Brain pericyte (primary cell): ENCODE measurements at places on chromosomes 1 and 21.

GRCh38 chr1:215772151-215772550 lies 205.0 kb downstream of the KCTD3 start:
- DNase-seq, result no peak

GRCh38 chr1:19222979-19223824 lies 13.1 kb upstream of the UBR4 start:
- no peak for DNase-seq

DNA sequence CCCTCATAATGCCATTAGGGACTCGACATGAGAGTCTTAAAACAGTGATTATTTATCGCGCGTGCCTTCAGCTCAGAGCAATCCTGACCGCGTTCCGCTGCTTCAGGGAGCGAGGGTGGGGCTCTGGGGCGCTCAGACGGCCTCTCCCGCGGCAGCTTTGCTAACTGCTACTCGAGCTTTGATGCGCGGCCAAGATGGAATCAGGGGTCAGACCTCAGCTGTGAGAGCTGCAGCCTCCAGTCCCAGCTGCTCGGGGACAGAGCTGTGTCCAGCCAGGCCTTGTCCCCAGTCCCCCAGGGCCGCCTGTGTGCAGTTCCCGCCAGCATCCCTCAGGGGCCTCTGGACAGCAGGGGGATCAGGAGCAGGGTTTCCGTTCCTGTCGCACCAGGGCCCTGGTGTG lies 104.6 kb upstream of the TTC34 start:
- no peak for DNase-seq

DNA sequence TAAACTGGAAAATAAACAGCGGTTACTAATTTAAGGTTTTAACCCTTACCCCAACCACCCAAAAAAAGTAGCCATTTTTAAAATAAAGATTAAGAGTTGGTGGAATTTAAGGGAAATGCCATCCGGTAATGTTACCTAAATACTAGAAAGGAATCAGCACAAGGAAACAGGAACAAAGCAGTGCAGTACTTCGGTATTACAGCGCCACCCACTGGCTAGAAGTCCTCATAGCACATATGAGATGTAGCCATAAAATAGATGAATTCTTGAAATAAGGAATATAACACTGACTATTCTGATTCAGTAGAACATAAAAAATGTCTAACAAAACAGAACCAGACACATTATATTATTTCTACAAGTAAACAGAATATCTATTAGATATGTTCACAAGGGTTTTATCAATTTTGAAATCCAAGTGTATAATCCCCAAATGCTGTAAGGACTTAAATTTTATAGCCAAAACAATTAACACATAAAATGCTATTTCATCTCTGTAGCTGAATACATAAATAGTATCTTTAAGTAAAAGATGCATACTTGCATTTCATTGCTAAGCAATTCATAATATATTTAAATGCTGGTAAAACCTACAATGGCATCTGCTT lies 58.8 kb downstream of the FRRS1 start:
- peak; percentile 33 for DNase-seq

GRCh38 chr21:33230545-33231324 lies 997 bp downstream of the IFNAR2 start:
- DNase-seq, result no peak

DNA sequence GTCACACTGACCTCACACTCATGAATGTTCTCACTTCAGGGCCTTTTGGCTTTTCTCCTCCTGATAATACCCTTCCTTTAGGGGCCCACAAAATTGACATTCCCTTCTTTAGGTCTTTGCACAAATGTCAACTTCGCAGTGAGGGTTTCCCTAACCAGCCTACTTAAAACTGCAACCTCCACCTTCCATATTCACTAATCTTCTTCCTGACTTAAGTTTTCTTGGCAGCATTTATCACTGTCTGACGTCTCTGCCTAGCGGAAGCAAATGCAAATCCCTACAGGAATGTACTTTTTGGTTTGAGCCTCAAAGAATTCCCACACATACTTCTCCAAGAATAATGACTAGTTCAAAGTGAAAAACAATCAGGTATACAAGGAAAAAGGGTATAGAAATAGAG lies 32.8 kb downstream of the INTS7 start:
- DNase-seq, result no peak

- DNase-seq, result peak; percentile 82
These were observed 29.8 kb upstream of the RNF186 start for GRCh38 chr1:19844731-19845495.

GRCh38 chr1:10506677-10507047 lies 31.9 kb downstream of the PEX14 start:
- DNase-seq, result no peak

- DNase-seq, result no peak
These were observed 28.5 kb downstream of the CR1L start for GRCh38 chr1:207673399-207673798.

DNA sequence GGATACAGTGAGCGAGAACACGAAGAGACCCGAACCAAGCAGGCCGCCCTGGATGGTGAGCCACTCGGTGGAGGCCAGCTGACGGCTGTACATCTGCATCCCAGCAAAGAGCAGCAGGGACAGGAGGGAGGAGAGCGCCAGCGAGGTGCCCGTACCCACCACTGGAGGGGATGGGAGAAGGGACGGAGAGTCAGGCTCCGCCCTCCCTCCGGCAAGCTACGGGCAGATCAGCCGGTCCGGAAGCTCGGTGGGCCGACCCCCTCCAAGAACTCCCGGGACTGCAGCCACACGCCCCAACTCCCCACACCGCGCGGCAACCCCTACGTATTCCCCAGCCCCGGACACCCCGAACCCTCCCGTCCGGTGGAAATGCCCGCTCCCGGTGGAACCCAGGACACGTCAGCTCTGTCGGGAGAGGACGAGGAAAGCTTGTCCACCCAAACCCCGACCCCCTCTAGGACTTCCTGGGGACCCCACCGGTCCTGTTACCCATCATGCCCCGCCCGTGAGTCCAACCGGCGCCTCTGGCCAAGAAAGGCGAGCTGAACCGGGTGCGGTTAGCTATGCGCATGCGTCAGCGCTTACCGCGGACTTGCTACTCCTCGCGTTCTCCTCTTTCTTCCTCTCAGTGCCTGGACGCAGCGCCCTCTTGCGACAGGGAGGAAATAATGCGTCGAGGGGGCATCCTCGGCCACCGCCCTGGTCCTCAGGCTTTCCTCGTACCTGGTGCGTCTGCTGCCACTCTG lies at the start of gene KRTCAP2:
Gene KRTCAP2 (minus strand): TSS at position 573 of the 746 bp plus-strand sequence. CDS start 80 bp downstream, at position 493.
- DNase-seq, result peak; percentile 81

DNA sequence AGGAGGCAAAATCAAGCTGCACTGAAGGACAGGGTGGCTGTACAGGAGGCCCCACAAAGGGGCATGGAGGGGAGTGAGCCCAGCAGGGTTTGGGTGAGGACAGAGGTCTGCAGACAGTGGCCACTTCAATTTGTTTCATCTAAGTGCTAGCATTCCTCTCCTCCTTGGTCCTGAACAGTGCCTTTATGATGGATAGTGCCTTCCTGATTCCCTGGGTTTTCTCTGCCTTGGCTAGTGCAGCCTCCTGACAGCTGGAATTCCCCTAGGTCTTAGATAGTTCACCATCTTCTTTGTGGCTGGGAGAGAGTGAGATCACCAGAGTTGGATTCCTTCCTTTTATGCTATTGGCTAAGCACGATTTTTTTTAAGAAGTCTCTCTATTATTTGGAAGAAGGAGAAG lies 3.8 kb upstream of the HPCAL4 start:
- DNase-seq, result no peak

DNA sequence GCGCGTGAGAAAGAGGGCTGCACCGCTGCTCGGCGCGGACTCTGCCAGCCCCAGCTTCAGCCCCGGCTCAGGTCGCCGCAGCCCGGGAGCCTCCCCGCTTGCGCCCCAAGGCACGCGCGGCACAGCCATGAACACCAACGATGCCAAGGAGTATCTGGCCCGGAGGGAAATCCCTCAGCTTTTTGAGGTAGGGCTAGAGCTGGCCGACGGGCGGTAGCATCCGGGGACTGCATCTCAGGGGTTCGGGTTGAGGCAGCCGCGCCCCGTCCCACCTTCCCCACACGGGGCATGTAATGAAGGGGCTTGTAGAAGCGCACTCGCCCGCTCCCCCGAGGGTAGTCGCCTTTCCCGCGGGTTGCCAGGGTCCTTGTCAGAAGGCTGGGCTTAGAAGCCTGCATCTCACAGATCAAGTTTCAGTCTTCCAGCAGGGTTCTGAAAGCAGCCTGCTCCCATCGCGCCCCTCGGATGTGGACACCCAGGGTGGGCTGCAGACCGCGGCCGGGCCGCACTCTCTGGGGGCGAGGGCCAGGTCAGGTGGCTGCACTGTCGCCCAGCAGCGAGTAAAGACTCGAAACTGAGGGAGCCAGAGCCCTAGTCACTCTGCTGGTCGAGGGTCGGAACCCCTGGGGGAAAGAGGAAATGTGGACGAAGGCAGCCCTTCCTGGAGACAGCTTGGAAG lies 507 bp downstream of the AK5 start:
- no peak for DNase-seq

DNA sequence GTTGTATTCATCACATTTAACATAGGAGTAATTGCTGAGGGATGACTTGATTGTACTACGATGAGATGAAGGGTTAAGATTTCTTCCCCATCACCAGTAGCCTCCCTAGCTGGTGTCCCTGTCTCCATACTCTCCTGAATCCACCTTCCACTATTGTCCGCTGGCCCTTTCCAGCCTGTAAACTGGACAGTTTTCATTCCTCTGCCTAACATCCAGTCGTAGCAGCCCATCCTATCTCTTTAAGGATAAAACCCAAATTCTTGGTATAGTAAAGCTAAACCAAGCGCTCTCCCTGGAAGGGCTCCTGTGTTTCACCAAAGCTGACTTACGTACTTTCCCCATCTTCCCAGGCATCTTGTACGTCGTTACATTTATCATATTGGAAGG lies 670 bp downstream of the COX20 start:
- no peak for DNase-seq

DNA sequence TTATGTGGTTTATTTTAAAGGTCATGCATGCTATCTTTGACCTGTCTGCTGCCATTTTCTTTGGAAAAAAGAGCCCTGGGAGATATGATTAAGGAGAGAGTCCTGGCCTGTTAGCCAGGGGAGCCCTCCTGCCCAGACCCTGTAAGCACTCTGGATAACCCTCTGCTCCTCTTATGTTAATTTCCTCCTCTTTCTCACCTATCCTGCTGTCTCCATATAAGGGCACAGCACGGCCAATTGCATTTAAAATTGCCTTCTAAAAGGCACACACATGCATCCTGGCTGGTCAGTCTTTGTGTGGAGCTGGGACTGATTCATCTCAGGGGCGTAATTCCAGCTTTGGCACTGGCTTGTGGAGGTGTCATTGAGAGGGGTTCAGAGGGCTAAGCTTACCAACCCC lies 158.9 kb downstream of the ST6GALNAC5 start:
- DNase-seq, result no peak

DNA sequence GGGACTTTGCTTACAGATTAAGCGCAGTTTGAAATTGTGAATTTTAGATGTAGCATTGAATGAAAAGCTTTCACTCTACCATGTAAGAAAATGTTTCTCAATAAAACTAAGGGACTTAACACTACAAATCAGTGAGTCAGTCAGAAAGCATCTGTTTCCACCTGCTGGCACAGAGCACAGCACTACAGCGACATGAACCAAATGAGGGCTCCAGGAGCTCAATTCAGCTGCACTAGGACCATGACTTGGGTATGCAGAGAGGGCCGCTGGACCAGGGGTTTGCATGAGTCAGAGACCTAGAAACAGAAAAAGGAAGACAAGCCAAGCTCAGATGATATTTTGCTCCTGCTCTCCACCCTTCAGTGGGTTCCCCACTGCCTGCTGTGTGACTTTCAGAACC lies 5.2 kb downstream of the SUSD4 start:
- no peak for DNase-seq

DNA sequence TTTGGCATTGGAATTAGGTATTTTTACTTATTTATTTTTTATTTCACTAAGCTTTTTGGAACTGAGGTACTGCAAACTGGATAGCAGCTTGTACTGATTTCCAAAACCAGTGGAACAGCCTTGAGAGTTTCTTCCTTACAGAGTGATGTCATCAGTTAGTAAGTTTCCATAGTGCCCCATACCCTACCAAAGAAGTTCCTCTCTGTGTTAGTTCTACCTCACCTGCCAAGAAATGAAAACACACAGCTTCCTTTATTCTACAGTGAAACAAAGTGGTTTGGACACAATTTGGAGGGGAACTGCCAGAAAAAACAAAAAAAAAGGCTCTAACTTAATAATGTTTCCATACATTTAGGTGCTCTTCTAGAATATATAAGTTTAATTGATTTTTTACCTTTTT lies 430.9 kb upstream of the ADGRL2 start:
- no peak for DNase-seq

DNA sequence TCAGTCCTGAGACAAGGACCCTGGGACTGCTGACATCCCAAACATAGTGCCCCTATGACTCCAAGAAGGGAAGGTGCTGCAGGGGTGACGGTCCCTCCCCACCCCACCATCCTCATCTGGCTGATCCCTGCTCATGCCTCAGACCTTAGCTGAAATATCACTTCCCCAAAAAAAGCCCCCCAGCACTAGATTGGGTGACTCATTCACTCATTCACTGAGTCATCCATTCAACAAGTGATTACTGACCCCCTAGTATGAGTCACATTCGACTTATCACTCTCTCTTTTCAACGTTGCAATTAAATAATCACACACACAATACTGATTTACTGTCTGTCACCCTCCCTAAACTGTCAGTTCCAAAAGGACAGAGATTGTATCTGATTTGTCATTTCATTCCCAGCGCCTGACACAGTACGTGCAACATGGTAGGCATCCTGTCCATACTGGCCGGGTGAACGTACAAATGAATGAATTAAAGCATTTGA lies 48.6 kb downstream of the HIVEP3 start:
- no peak for DNase-seq

- DNase-seq, result no peak
These were observed 111.3 kb upstream of the WARS2 start for GRCh38 chr1:119251751-119252150.

GRCh38 chr1:173234899-173235298 lies 27.8 kb upstream of the TNFSF4 start:
- DNase-seq, result no peak

DNA sequence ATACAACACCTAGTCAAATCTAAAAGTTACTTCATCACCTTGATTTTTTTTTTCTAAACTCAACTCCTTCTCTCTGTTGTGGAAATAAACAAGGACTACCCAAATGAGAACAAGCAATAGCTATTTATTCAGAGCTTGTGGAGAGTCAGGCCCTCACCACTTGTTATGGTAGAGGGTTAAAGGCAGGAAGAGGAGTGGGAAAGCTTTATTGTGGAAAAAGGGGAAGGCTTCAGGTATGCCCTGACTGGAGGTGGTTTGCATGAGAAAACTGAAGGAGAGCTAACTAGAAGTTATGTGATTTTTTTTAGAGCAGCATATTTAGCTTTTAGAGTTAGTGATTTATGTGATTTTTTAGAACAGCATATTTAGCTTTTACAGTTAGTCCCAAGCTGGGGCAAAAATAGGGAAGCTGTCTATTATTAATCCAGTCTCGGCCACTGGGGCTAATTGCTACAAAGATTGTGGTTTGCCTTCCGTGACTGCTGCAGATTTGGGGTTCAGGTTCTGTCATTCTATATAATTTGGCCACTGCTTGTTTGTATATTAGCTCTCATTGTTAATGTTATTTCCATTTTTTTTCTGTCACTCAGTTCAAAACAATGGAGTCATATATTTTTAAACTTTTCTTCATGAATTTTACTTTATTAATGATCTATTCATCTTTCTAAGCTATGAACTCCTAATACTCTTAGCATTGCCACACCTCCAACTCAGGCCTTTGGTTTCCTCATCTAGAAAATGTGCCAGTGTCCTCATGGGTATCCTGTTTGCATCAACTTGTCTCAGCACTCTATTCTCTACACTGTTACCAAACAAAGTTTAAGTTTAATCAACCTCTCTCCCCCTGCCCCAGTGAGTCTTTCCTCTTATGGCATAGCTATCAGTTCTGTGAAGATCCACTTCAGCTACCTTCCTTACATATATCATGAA lies 713.0 kb downstream of the BRINP3 start:
- no peak for DNase-seq

GRCh38 chr1:43039228-43040055 lies 80.8 kb upstream of the SLC2A1 start:
- no peak for DNase-seq
